ENCODE measurements at places on chromosomes 4 and X.
A peak's percentile ranks its signal among the peaks of the same experiment; 100 is the strongest.

DNA sequence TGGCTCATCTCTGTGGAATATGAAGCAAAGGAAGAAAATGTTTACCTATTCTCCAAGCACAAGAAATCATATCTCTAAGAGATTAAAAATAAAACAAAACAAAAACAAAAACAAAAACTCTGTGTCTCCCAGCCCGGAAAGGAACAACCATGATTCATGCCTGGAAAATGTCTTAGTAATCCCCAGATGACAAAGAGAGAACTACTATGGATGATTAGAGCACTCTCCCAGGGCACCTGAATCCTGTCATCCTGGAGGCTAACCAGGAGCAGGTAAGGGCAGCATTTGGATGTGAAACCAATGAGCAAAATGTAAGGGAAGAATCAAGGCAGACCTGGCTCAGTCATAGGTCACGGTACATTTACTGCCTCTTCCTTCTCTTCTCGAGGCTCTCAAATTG is 1.7 kb upstream of the AKAP4 start:
- DNase-seq = no peak

GRCh38 chrX:143648705-143649104 is 12.8 kb upstream of the SLITRK4 start:
- DNase-seq = no peak

GRCh38 chr4:116531026-116531425 is 554.4 kb downstream of the TRAM1L1 start:
- no peak for DNase-seq

DNA sequence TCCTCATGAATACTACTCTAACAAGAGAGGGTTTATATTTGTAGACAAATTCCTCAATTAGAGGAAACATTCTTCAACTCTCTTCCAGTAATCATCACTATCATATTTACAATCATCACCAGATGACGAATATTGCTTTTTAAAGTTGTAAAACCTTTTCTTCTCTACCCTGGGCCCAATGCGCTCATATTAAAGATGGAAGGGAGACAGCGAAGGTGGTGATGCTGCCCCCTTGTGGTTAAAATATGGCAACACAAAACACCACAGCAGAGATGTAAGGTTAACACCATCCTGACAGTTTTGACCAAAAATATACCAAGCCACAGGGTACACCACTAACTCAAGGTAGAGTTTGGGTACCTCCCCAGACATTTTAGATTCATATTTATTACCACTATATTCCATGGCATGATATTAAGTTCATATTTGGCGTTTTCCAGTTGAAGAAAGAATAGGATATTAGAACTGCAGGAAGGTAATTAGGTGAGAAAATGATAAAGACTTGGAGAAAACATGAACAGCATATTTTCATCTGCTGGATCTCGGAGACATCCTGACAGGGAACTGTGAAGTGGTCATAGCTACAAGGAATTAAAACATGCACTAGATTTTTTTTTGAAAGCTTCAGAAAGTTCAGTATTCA is 72.8 kb downstream of the SLC9A7 start:
- peak; percentile 6 for DNase-seq

DNA sequence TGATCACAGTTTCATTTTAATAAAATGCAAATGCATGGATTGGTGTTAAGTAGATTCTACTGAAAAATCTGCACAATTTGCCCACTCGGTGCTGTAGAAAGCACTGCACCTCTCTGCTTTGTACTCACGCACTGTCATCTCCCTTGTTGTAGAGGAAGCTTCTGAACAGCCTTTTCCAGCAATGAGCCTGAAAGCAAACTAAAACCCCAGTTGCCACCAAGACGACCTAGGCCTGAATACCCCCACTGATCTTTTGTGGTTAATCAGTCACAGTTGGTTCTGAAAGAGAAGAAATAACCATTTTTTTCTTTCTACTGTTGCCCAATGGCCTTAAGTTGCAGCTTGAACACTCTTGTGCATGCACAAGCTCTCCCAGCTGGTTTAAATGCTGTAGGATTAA is 229.8 kb downstream of the NLGN4X start:
- DNase-seq = no peak

GRCh38 chrX:101530944-101531343 is 19.4 kb upstream of the ARMCX1 start:
- no peak for DNase-seq
